Activated naive CD4-positive, alpha-beta T cell (primary cell): ENCODE measurements at places on chromosomes 5 and 9.

GRCh38 chr5:175261526-175261925 is 182.5 kb downstream of the DRD1 start:
- DNase-seq, result no peak

DNA sequence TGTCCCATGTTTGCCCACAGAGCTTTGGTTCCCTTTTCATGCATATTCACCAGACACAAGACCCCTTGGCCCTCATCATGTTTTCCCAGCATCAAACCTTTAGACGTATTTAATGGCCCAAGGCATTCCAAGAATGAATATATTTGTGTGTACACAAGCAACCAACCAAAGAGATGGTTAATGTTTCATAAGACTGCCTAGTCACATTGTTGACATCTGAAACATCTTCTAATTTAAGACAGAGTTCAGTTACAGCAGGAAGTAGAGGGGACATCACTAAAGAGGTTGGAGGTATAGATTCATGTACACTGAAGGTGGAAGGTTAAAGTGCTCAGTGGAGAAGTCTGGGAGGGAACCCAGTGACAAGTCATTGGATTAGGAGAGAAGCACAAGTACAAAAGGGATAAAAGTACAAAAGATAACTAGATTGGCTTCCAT is 49.1 kb downstream of the SUSD1 start:
- no peak for DNase-seq

- no peak for DNase-seq
Observed at GRCh38 chr9:69175486-69175885, 1.4 kb downstream of the TJP2 start.

DNA sequence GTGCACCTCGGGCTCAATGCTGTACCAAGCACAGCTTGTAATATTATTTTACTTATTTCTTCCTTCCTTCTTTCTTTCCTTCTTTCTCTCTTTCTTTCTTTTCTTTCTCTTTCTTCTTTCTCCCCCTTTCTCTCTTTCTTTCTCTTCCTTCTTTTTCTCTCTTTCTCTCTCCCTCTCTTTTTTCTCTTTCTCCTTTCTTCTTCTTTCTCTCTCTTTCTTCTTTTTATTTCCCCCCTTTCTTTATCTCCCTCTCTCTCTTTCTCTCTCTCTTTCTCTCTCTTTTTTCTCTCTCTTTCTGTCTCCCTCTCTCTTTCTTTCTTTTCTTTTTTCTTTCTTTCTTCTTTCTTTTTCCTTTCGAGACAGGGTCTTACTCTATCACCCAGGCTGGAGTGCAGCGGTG is 32.7 kb upstream of the GNE start:
- no peak for DNase-seq

DNA sequence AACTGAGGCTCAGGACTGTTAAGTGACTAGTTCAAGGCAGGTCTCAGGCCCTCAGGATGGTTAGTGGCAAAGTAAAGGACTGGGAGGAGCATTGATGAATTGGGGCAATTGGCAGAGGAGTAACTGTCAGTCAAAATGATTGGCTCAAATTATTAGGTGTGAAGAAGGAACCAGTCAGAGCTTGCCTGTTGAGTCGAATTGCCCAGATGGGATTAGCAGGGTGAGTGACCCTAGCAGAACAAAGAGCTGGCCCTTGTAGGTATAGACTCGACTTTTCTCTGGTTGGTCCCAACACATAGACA is 2.6 kb upstream of the NSD1 start:
- no peak for DNase-seq

DNA sequence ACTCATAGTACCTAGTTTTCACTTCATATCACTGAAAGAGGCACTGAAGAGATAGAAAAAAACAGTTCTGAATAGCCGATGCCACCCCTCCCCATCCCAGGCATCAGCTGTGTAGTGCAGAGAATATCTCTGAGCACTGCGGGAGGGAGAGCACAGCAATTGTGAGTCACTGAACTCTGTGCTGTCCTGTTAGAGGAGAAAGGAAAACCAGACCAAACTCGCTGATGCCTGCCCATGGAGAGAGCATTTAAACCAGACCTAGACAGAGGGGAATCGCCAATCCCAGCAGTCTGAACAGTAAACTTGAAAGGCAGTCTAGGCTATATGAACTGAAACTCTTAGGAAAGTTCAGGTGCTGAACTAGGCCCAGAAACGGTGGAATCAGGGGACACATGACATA is 120.1 kb upstream of the SLC30A5 start:
- DNase-seq, result no peak

GRCh38 chr5:41067714-41068568 is 3.2 kb downstream of the MROH2B start:
- DNase-seq, result no peak

DNA sequence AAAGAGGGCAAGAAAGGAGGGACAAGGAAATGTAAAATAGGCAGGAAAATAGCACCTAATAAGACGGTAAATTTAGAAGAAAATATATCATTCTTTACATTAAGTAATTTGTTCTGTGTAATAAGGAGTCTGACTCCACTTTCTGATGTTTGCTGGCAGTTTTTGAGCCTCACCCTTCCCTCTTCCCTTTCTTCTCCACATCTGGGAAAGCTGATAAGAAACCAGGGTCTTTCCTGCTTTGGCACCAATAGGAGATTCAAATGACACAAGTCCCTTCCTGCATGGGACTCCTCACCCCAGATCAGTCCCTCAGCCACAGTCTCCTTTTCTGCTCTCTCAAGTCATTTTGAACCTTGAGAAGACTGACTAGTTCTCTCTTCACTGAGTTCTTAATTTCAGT is 31.2 kb upstream of the LECT2 start:
- DNase-seq, result no peak

GRCh38 chr9:86407022-86407421 is 52.8 kb upstream of the TUT7 start:
- no peak for DNase-seq

DNA sequence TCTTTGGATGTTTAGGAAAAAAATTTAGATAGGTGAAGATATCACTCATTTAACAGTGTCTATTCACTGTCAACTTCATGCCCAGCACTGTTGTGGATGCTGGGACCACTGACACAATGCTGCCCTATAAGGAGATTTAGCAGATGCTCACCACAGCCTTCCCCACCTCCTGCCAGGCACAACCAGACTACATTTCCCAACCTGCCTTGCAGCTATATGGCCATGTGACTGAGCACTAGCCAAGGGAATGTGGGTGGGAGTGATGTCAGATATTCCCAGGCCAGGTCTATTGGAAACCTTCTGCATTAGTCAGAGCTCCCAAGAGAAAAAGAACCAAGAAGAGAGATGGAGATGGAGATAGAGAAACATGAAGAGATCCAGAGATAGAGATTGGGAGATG is 302.6 kb upstream of the TAS2R1 start:
- DNase-seq, result no peak

GRCh38 chr5:119168401-119168800 is 97.5 kb downstream of the DMXL1 start:
- no peak for DNase-seq

GRCh38 chr5:136103118-136103517 is 29.5 kb upstream of the SMAD5 start:
- no peak for DNase-seq

DNA sequence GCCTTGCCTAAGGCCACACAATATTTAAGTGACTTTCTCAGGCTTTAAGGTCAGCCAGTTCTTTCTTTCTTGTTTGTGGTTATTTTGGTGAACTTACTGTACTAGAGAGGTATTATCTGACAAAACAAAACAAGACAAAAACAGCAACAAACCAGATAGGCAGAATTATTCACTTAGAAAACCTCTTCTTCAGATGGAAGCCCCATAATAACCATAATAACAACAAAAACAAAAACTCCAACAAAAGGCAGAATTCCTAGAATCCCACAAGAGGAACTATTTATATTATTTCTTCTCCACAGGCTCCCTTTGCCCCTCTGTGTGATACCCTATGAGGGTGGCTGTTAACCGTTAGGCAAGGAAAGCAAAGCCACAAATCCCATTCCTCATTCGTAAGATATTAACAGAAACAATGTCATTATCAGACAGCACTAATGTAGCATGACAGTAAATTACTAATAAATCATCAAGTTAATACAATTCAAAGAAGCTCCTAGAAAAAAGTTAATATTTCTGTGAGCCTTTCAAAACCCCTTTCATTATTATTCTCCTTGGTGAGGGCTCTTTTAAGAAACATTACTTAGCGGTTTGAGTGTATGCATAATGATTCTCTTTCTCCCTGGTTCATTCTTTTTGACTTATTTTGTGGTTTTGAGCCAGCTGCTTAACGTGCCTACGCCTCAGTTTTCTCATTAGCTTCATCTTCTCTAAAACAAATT is 274.9 kb downstream of the EFNA5 start:
- no peak for DNase-seq

DNA sequence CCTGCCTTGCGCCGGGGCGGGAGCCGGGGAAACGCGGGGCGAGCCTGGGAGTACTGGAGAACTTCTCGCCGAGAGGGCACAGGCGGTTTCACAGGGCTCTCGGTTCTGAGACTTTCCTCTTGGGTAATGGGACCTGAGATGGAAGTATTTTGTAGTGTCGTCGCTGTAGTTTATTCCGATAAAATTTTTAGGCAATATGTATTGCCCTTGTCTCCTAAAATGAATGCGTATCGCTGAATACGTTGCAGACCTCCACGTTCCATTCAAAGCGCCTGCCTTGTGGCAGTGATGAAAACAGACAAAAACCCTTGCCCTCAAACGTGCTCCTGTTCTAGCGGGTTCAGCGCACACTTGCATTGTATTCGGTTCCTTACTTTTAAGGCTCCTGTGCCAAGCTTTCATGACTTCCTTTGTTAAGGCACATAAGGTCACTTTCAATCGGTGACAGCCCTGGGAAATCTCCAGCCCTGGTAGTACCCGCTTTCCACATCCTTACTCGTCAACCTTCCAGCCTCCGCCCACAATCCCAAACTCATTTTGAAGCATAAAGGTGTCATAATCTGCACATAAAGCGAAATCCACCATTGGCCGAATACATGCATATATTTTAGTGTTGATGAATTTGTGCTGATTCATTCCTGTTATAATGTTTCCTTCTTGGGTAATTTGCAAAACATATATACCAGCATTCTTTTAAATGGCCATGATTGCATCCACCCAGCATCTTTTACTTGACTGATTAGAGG is 694 bp downstream of the RMI1 start:
- no peak for DNase-seq

DNA sequence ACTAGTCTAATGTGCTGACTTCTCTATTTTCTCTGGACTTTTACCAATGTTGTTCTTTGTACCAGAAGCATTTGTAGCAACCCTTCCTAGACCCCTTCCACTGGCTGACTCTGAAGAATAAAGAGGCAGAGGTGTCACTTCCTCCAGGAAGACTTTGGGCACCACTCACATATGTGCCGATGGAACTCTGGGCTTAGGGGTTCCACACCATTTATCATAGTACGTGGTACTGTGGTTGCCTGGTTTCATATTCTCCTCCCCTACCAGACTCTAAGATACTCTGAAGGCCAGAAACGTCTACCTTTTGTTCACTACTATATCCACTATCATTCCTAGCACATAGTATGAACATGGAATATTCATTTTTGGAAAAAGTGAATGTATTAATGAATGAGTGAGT is 88.0 kb downstream of the BNC2 start:
- DNase-seq, result no peak

- no peak for DNase-seq
Observed at GRCh38 chr9:88372103-88372654, 16.1 kb upstream of the SPIN1 start.

- DNase-seq, result no peak
Observed at GRCh38 chr9:136081113-136081825, 13.8 kb downstream of the NACC2 start.

GRCh38 chr9:21333226-21333625 is 2.0 kb downstream of the KLHL9 start:
- no peak for DNase-seq

DNA sequence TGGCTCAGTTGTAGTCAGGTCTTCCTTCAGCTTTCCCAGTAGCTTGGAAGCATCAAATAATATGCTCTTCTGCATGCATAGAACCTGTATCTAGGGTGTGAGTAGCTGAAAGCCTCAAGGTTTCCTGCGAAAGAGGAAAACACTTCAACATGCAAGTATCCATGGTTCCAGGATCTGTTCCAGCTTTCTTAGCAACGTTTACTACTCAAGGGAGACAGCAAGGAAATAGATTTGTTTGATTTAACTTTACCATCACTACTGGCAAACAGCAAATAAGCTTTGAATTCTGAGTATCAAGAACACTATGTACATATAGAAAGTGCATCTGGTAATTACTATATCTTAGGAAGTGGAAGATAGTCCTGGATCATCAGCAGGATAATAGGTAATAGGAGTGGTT is 341.0 kb downstream of the PRR16 start:
- no peak for DNase-seq

GRCh38 chr5:9125852-9126251 is 420.0 kb downstream of the SEMA5A start:
- no peak for DNase-seq

- no peak for DNase-seq
Observed at GRCh38 chr5:174022384-174023095, 23.0 kb upstream of the NSG2 start.

- no peak for DNase-seq
Observed at GRCh38 chr5:1432296-1432695, 12.9 kb downstream of the SLC6A3 start.

DNA sequence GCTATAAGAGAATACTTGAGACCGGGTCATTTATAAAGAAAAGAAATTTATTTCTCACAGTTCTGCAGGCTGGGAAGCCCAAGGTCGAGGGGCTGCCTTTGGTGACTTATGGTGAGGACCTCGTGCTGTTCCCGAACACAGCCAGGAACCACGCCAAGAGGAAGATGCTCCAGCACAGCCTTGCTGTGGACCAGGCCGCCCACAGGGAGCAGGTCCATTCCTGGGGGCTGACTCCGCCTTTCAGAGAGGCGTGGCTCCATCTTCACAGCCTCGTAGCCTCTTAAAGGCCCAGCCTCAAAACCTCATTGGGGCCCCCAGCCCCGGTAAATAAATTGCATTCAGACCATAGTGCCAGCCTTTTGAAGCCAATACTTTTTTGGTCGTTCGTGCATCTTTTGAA is 93.5 kb upstream of the CACNA1B start:
- no peak for DNase-seq

- no peak for DNase-seq
Observed at GRCh38 chr5:12934722-12935121, 1009.8 kb downstream of the DNAH5 start.

GRCh38 chr5:132998556-132998955 is 27.8 kb downstream of the ZCCHC10 start:
- no peak for DNase-seq

DNA sequence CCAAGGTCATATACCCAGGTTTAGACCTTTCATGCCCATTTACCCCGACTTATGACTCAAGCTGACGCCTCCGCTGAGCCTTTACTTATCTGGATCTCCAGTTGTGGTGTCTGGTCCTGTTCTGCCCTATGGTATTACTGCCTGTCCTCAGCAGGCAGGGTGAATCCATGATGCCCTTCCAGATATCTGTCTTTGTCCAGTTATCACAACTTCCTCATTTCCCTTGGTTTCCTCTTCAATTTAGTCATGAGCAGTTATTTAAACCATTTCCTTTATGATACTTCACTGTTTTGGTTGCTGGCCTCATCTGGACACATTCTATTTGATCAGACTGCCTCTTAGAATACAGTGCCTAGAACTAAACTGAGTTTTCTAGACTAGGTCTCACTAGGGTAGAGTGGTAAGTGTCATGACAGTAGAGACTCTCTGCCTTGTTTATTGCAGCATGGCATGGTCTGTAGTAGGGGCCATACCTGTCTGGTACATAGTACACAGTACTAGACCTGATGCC is 93.3 kb downstream of the MELK start:
- DNase-seq, result no peak

GRCh38 chr5:2738156-2738699 is 13.2 kb downstream of the IRX2 start:
- DNase-seq, result no peak
